Hindlimb muscle (tissue), 1 donor: ENCODE measurements at places on chromosomes 13 and 19. TPM values are rescaled to one million over a fixed set of nuclear protein-coding genes. Genes with fewer than 3 reads are reported as not detected.

- DNase-seq: no peak
Measured at GRCh38 chr19:676007-676338, 219 bp upstream of the FSTL3 start.

GIPC3 gene
- 2.1 TPM for polyA plus RNA-seq

DNA sequence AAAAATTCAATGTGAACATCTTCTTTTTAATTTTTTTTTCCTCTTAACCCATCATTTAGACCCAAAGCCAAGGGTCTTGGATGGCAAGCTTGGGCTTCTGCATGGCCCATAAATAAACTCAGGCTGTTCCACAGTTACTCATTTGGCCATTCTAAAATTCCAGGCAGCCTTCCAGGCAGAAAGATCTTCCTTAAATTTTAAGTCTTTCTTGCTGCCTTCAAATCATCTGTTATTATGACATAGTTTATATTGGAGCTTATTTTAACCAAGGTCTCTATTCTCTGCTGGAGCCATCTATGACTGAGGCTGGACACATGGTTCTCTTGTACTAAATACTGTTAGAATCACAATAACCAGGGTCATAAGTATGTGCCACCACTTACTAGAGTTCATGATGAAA lies 317.3 kb upstream of the MAB21L1 start:
- DNase-seq: no peak

CYP2F1 gene
- not detected for polyA plus RNA-seq

GRCh38 chr13:43139211-43139610 lies 115.8 kb downstream of the DNAJC15 start:
- no peak for DNase-seq

TLE5 gene
- polyA plus RNA-seq: 691 TPM

ERFL gene
- polyA plus RNA-seq: 0.22 TPM

BCL2L12 gene
- polyA plus RNA-seq: 35.9 TPM

S1PR5 gene
- polyA plus RNA-seq: 1.2 TPM

- no peak for DNase-seq
Measured at GRCh38 chr19:16889366-16889882, 625 bp downstream of the F2RL3 start.

CEACAM7 gene
- polyA plus RNA-seq: not detected

LRRC8E gene
- polyA plus RNA-seq: not detected

- DNase-seq: no peak
Measured at GRCh38 chr19:48530066-48530720, 18.6 kb upstream of the LMTK3 start.

DNA sequence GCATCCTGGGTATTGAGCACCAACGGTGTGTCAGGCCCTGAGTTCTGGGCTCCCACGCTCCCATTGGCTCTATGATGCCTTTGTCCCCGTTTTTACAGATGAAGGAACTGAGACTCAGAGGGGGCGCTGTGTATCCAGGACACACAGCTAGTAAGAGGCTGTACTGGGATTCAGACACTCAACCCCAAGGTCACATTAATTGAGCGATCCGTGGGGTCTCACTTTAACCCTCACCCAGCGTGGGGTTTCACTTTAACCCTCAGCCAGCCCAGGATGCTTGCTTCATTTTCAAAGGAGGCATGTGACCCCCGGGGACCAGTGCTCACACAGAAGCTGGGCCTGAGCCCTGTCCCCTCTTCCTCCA lies 42.6 kb downstream of the CYP4F22 start:
- DNase-seq: no peak

DNA sequence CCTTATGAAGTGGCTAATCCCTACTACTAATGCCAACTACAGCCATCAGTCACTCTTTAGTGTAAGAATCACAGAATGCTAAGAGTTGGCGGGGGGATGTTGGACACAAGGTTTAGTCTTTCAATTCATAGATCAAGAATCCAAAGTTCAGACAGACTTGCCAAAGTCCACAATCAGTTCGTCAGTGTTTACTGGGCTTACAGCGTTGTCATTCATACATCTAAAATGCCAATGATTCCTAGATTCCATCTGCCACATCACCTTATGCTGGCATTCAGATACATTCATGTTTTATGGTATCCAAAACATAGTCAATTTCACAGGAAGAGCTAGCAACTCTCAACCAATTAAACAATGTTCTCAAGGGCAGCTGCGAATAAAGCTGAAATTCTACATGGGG lies 18.1 kb downstream of the RCBTB2 start:
- no peak for DNase-seq

RAB3A gene
- 5.1 TPM for polyA plus RNA-seq

ATCAY gene
- 1.8 TPM for polyA plus RNA-seq

GRCh38 chr19:7921302-7921966 lies 1.3 kb downstream of the SNAPC2 start:
- no peak for DNase-seq

GRCh38 chr19:1624458-1624857 lies 19.2 kb upstream of the UQCR11 start:
- peak; percentile 41 for DNase-seq

GRCh38 chr19:33719366-33720154 lies 77.1 kb upstream of the KCTD15 start:
- DNase-seq: no peak

DNA sequence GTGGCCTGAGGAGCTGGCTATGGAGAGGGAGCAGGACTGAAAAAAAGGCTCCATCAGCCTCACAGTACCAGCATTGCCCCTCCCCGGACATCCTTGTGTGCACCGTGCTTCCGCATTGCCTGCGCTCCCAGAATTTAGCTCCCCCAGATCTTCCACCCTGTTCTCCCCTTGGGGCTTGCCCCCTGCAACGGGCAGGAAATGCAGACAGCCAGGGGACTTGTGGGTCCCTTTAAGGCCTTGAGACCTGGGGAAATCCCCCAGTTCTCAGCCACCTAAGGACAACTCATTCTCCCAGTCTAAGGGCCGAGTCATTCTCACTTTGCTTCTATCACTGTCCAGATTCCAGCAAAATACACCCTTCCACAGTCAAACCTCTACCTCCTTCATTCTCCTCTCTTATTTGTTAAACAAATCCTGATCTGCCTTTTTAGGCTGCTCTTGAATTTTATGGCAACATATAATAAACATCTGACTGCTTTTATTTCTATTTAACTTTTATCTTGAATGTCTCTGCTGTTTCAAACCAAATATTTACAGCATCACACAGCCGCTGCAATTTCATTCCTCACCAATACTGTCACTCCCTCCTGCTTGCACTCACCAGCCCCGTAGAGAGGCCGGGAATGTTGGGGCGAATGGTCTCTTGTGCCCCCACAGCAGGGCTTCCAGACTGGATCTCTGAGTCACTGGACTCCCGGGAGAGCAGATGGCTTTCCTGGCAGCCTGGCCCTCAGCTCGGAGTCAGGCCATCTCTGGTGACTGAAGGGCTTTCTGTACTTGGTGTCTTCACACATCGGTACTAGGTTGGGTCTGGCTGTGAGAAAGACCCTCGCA lies 221.9 kb downstream of the TSHZ3 start:
- DNase-seq: no peak

- DNase-seq: no peak
Measured at GRCh38 chr19:49805822-49806619, 7.1 kb downstream of the FUZ start.

DNA sequence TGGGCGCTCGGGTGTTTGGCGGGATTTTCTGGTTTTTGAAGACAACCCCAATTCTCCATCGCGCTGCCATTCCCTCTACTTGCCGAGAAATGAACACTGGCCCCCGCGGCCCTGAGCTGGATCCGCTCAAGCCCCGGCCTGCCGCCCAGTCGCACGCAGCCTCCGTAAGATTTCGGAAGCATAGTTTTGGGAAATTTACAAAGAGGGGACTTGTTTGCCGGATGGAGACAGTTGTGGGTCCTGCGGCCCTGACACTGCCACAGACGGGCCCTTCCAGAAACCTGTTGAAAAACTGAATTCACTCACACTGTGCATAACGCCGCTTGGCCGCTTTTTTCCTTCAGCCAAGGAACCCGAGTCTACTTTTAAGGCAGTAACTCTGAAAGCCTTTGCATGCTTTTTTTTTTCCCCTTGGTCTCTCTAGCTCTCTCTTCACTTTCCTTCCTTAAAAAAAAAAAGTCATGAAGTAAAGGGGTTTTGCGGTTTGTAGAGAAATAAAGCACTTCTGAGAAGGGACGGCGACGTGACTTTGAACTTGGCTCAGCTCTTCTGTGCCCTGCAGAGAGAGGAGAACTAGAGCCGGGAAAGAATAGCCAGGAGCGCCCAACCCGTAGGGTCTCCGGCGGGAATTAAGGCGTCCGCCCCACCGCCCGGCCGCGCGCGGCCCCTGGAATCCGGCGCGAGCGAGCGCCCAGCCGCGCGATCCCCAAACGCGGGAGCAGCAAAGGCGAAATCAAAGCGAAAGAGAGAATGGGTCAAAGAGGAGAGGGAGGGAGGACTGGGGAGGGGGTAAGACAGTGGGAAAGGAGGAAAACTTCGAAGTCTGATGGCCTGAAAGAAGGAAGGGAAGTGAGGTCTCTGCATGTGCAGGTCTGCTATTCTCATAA lies 3.4 kb upstream of the ZIC2 start:
- no peak for DNase-seq

GRCh38 chr19:33400856-33401682 lies 27.6 kb downstream of the CEBPG start:
- DNase-seq: no peak

SERP2 gene
- 4.5 TPM for polyA plus RNA-seq

CRX gene
- polyA plus RNA-seq: not detected

GRCh38 chr13:84500016-84500415 lies 617.7 kb upstream of the SLITRK1 start:
- no peak for DNase-seq

DNA sequence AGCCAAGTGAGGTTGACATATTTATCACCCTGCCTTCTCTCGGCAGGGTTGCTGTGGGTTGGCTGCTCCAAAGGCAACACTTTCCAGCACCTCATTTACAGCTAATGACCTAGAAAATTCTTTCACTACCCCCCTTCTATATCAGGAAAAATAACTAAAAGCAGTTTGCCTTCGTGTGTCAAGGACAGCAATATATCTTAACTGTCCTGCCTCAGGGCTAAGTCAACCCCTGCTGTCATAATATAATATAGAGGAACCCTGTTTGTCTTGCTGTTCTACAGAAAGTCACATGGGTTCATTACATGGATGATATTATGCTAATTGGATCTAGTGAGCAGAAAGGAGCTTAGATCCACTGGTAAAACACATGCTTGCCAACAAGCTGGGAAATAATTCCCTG lies 28.1 kb upstream of the USP12 start:
- DNase-seq: no peak

DNA sequence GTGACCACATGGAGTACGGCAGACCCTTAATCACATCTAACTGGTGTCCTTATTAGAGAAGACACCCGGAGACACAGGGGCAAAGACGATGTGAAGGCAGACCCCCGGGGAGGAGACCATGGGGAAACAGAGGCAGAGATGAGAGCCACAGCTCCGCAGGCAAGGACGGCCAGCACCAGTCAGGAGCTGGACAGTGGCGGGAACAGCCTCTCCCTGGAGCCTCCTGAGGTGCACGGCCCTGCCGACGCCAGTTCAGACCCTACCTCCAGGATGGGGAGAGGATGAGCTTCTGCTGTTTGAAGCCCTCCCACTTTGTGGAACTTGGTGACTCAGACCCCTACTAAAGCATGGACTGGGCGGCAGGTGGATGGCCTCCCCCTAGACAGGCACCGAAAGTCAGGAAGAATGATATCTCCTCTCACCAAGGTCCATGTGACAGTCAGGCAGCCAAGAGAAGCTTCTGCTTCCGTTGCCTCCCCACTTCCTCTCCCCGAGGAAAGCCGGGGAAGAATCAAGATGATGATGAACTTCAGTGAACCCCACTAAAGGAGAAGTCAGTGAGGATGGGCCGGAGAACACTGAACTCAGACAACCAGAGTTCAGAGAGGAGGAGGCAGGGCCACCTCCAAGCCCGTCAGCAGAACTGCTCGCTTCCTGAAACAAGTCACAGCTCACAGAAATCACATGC lies 25.4 kb downstream of the RAB20 start:
- DNase-seq: peak; percentile 39

DNA sequence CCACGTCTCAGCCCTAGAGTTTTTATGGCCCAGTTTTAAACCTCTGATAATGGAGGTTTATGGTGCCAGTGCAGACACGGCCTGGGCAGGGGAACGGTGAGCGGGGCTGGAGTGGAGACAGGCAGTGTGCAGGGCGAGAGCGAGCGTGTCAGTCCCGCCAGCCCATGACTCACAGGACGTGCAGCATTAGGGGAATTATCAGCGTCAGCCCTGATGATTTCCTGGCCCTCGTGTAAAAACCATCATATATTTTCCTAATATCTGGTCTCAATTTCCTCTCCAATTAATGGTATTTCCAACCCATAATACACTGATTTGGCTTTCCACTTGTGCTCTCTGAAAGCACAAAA lies 104.6 kb upstream of the VSTM2B start:
- peak; percentile 51 for DNase-seq

DNA sequence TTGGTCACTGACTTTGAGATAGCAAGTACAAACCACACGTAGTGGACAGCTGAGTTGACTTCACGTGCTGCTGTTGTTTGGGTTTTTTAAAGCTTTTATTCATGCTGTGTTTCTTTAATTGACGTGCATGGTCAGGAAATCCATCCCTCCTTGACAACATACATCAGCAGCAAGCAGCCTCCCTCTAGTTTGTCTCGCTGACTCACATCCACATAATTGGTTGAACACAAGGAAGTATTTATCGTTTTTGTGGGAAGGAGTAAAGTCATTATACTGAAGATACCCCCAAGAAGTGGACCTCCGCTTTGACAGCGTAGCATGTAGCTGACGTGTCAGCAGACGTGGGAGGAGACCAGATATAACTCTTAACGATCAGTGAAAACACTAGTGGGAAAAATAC lies 355.8 kb downstream of the MYO16 start:
- no peak for DNase-seq

GRCh38 chr13:37602733-37603381 lies 4.3 kb upstream of the POSTN start:
- no peak for DNase-seq

DNA sequence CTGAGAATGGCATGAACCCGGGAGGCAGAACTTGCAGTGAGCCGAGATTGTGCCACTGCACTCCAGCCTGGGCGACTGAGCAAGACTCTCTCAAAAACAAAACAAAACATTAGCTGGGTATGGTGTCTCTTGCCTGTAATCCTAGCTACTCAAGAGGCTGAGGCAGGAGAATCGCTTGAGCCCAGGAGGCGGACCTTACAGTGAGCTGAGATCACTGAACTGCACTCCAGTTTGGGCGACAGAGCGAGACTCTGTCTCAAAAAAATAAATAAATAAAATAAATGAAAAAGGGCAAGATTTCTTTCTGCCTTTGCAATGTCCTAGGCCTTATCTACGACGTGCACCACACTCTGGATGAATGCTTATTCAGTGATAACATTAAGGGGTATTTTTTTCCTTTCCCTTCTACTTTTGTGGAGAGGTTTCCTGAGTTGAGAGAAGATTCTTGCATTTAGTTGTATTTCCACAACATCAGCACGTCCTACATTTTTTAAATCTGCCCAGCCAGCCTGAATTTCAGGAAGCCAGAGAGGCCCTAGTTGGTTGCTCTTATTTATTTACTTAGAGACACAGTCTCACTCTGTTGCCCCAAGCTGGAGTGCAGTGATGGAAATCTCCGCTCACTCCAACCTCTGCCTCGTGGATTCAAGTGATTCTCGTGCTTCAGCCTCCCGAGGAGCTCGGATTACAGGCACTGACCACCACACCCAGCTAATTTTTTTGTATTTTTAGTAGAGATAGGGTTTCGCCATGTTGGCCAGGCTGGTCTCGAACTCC lies 26.1 kb upstream of the OR1M1 start:
- DNase-seq: no peak

GRCh38 chr19:41327576-41328156 lies 17.7 kb downstream of the CCDC97 start:
- no peak for DNase-seq

RAP2A gene
- 24.9 TPM for polyA plus RNA-seq

- no peak for DNase-seq
Measured at GRCh38 chr19:5112681-5113575, 144.0 kb downstream of the KDM4B start.
